ENCODE measurements at places on chromosomes 13 and 19. TPM values are rescaled to one million over a fixed set of nuclear protein-coding genes. Genes with fewer than 3 reads are reported as not detected.

- H3K4me1 ChIP-seq = 0 out of 2 replicates have a peak, but pooled peaks cover 7% of the 10 kb centered on the region
- no peak overlapping the region for H3K27ac ChIP-seq
- no peaks in the 10 kb centered on the region for H3K36me3 ChIP-seq
- peak overlapping the region; percentile 14 for H3K4me3 ChIP-seq
- H3K27me3 ChIP-seq = no peaks in the 10 kb centered on the region
- DNase-seq = peak; percentile 83
These were observed 32.3 kb upstream of the MATK start for GRCh38 chr19:3818466-3818865.

Gene GYS1
- total RNA-seq = 80.1 TPM

GRCh38 chr13:59360108-59360507 is 803.6 kb downstream of the DIAPH3 start:
- no peak for DNase-seq
- H3K27me3 ChIP-seq = no peaks in the 10 kb centered on the region
- H3K4me3 ChIP-seq = no peak overlapping the region
- no peaks in the 10 kb centered on the region for H3K4me1 ChIP-seq

- no peak for DNase-seq
- H3K4me3 ChIP-seq = no peak overlapping the region
- H3K27me3 ChIP-seq = peaks cover 80% of the 10 kb centered on the region
- no peak overlapping the region for H3K27ac ChIP-seq
These were observed 24.1 kb upstream of the CEACAM1 start for GRCh38 chr19:42552086-42553065.

Gene TMEM145
- total RNA-seq = not detected

- H3K36me3 ChIP-seq = no peaks in the 10 kb centered on the region
- H3K27ac ChIP-seq = no peak overlapping the region
- H3K4me3 ChIP-seq = no peak overlapping the region
- H3K27me3 ChIP-seq = no peaks in the 10 kb centered on the region
These were observed 8.0 kb downstream of the VSIG10L start for GRCh38 chr19:51333836-51334460.

DNA sequence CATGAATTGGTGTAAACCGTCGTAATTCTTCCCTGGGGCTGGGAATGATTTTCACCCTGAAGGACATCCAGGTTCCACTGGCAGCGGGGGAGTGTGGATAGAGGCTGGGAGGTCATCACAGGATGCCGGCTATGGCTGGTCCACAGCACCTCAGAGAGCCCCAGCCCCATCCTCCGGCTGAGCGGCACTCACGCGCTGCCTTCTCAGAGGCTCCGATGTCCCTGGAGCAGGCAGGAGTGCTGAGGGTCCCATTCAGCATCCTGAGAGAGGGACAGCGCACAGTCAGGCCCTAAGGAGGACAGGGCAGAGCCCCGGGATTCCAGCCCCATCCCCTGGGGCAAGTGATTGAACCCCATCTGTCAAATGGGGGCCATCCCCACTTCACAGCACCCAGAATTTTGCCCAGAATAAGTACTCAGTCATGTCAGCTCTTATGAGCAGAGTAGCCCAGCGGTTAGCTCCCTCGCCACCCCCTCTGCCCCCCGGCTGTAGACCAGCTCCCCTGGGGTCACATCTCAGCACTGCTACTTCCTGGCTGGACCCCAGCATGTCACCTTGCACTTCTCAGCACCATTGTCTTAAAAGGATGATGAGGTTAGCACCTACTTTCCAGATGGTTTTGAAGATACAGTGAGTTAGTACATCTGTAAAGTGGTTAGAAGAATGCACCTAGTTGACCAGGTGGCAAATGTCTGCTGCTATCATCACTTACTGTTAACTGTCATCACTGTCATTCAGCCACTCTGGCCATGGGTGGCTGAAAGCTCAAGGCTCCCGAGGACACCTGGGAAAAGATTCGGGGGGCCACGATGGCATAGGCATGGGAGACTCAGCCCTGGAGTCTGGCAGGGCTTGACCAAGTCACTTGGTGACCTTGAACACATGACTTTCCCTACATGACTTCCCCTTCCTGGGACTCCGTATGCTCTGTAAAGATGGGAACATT is 11.9 kb downstream of the GRAMD1A start:
- H3K27ac ChIP-seq = no peak overlapping the region
- no peak for DNase-seq
- H3K36me3 ChIP-seq = no peaks in the 10 kb centered on the region

All from GM23248 (cell line).